AG10803 (cell line): ENCODE measurements at places on chromosomes 2 and 18.
A peak's percentile ranks its signal among the peaks of the same experiment; 100 is the strongest.

GRCh38 chr2:190791347-190791975 is 89.2 kb upstream of the GLS start:
- peak; percentile 71 for DNase-seq

- no peak for DNase-seq
These were observed at the start of gene ESPNL for GRCh38 chr2:238100049-238100820. Gene ESPNL (plus strand): TSS chr2:238100340. CDS start chr2:238100420, 80 bp downstream.

GRCh38 chr18:79379931-79380815 is 15.6 kb upstream of the NFATC1 start:
- no peak for DNase-seq

DNA sequence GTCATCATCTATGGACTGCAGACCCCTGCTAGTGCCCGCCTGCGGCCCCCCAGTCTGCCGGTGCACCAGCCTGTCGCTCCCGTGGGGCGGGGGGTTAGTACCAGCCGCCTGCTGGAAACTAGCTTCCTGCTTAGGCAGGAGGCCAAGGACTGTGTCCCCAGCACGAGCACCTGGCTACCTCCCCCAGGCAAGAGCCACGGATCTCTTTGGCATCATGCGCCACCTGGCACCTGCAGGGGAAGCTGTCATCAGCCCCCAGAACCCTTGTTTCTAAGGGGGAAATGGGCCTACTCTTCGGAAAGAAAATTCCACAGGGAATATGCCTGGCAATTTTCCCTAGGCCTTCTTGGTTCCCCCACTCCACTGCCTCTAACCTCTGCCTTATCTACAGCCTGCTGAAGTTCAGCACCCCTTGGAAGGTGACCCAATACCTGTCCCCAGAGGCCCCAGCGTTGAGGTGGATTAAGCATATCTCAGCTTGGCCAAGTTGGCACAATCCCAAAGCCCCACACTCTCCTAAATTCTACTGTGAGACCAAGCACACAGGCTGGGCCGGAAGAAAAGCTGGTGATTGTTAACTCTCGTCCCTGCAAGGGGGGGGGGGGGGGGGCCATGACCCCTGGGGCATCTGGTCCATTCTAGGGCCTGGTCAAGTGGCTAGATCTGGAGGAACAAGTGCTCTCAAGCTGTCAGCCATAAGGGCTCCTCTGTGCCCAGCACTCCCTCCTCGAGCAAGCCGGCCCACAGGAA is 62.0 kb upstream of the POMC start:
- DNase-seq: no peak

DNA sequence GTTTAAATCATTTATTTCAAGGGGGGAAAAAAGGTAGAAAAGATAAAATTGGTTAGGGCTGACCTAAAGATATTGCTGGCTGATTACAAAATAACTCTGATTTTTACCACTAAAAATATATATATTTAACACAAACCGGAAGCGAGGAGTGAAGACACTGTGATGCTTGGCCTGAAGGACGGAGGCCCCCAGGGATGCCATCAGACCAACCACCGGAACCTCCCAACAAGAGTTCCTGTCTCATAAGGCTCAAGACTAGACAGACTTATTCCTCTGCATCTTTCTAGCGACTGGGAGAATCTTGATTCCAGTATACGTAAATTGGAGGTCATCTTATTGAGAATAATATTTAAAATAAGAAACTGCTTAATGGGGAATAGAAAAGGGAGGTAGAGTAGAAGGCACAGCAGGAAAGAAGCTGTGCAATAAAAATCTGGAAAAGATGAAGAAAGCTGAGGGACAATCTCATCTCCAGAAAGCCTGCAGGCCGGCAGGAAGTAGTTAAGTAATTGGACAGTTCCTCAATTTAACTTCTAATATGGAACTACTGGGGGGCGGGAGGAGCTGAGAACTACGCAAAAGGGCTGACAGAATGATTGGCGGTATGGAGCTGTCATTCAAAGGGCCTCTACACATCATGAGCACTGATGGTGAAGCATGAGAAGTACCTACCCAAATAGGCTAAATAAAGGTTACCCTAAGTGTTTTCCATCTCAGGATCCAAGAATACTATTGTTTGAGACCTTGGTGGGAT is 91.1 kb downstream of the DTNB start:
- no peak for DNase-seq

GRCh38 chr2:50143822-50144575 is 887.9 kb downstream of the NRXN1 start:
- DNase-seq: peak; percentile 44

GRCh38 chr2:40256649-40257048 is 195.2 kb downstream of the SLC8A1 start:
- DNase-seq: no peak

GRCh38 chr2:71939588-71940535 is 207.8 kb downstream of the CYP26B1 start:
- DNase-seq: no peak

GRCh38 chr18:45165176-45165713 is 450.0 kb upstream of the SLC14A2 start:
- DNase-seq: no peak

GRCh38 chr2:88003074-88003755 is 13.1 kb downstream of the RNU2-63P start:
- no peak for DNase-seq

GRCh38 chr2:45938649-45939511 is 287.4 kb downstream of the PRKCE start:
- DNase-seq: peak; percentile 96

- peak; percentile 24 for DNase-seq
These were observed 258.1 kb upstream of the RAB12 start for GRCh38 chr18:8351161-8351560.

DNA sequence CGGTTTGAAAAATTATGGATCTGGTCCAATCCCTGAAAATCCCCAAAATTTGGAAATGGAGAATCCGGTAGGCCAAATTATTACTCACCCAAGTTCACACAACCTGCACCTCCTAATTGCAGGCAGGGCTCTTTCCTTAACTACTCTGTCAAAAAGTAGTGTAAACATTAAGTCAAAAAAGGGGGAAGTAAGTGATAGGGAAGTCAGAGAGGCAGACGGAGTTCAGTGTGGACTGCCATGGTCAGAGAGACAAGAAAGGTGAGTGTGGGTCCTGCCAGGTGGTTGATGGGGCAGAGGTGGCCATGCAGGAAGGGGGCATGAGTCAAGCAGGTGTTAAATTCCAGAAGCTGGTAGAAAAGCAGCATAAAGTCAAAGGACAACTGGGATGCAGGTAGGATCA is 104.7 kb upstream of the STPG4 start:
- no peak for DNase-seq

DNA sequence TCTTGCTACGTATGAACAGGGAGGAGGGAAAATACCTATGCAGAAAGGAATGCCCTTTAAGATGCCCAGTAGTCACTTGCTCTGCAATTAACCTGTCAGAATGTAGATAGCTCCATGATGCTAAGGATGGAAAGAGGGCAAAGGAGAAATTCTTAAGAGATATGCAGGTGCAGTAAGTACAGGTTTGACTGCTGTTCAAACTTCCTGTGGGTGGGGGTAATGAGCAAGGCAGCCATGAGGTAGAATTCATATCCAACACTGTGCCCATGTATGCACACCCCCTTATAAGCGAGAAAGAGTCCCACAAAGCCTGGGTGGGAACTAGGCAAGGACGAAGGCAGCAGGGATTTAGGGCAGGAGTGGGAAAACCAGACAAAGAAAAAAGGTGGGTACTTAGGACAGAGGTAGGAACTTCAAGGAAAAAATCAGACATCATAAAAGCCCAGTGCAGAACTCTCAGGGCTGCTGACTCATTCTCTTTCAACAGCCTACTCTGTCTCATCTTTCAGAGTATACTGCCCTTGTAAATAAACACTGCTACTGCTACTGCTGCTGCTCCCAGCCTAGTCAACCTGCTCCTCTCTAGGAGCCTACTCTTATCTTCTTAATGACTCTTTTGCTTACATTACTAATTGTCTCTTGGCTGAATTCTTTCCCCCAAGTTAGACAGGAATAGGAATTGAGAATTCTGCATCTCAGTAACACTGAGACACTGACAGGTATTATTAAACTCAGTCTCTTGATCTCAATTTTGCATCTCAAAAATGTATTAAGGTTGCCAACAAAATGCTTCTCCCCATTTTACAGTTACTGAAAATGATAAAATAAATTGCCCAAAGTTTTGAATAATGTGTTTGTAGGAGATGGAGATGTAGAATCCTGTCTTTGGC is 189.0 kb downstream of the PTH2R start:
- no peak for DNase-seq

GRCh38 chr2:238684362-238685326 is 163.2 kb upstream of the TWIST2 start:
- DNase-seq: peak; percentile 100

DNA sequence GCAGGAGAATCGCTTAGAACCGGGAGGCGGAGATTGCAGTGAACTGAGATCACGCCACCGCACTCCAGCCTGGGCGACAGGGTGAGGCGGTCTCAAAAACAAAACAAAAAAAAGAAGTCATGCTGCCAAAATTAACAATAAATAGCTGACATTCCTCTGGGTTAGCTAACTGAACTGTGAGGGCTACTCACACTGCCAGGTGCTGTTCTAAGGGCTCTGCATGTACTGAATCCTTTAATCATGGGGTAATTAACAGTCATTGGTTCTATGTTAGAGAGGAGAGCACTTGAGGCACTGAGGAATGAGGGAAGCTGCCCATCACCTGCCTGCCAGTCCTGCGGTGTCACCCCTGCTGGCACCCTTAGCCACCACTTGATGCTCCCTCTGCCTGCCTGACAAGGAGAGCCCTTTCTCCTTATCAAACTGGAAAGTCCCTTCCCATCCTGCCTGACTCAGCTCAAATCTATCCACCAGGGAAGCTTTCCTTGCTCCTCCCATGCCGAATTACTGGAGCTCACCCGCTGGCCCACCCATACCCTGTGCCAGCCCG is 73.0 kb upstream of the RIOK3 start:
- peak; percentile 34 for DNase-seq

GRCh38 chr18:67463829-67464228 is 52.7 kb downstream of the DSEL start:
- DNase-seq: no peak

DNA sequence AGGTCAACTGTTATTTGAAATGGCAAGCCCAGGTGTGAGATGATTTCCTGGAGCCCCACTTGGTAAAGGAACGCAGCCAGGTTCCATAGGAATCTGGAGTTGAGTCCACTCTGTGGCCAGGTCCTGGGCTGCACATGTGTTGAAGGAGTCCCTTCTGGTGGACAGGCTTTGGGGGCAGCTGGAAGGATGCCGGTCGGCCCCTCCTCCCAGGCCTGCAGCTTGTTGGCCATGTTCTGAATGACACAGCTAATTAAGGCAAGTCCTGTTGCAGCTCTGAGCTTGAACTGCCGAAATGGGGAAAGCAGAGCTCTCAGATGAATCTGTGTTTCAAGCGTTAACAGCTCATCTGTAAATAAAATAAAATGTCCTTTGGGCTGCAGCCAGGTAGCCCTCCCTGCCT is 23.8 kb downstream of the EN1 start:
- no peak for DNase-seq

GRCh38 chr2:74083750-74084149 is 64.0 kb downstream of the BOLA3 start:
- DNase-seq: no peak

GRCh38 chr18:8685141-8685913 is 20.0 kb upstream of the MTCL1 start:
- peak; percentile 74 for DNase-seq
